Gastrocnemius medialis (tissue), 4 donors: ENCODE measurements at places on chromosomes 12 and 14. TPM values are rescaled to one million over a fixed set of nuclear protein-coding genes. Genes with fewer than 3 reads are reported as not detected.

Gene ENDOU
- total RNA-seq: not detected

DNA sequence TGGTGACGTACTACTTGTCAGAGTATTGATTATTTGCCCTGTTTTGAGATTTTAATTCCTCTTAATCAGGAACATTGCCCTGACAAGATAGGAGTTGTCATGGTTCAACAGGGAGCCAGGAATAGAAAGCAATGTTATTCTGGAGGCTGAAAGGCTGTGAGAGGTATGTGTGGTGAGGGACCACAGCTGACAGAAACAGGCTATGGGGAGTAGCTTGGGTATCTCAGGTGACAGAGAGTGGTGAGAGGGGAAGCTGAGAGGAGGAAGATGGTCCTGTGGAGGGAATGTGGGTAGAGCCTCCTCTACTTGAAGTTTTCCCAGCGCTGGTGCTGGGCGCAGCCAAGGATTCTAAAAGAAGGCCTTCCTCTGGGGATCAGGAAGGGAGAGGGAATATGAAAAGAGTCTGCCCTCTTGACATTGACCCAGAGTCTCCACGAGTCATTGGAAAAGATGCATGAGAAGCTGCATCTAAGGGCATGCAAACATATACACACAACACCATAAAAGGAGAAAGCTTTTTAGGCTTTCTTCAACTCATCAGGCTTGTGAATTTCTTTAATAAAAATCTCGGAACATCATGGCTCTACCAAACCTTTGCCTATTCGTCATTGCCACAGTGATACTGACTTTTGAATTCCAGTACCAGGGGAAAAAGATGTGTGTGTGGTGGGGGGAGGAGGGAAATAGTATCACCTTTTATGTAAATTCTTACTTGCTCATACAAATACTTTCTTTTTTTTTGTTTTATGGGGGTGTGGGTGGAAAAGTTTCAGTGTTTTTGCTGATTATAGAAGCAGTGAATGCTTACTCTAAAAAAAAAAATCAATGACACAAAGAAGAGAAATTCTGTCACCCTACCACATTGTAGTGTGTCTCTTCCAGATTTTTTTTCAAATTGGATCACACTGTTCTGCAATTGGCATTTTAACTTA, 39.9 kb upstream of the DHRS7 start:
- DNase-seq: no peak

Gene IL26
- total RNA-seq: not detected

DNA sequence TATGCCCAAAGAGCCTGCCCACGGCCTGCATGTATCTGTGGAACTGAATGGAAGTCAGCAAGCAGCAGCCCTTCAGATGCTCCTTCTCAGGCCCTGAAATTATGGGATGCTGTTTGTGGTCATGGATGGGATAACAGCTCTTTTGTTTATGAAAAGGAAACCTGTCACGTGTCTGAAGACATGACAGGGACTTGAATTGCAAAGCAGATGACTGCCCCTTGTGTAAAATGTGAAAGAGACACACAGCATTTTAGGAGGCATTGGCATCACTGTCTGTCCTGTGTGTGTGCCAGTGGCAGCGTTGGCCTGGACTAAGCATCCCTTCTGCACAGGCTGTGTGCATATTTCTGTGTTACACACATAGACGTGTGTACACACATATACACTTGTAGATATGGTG, 192.1 kb downstream of the VRK1 start:
- no peak for DNase-seq

DNA sequence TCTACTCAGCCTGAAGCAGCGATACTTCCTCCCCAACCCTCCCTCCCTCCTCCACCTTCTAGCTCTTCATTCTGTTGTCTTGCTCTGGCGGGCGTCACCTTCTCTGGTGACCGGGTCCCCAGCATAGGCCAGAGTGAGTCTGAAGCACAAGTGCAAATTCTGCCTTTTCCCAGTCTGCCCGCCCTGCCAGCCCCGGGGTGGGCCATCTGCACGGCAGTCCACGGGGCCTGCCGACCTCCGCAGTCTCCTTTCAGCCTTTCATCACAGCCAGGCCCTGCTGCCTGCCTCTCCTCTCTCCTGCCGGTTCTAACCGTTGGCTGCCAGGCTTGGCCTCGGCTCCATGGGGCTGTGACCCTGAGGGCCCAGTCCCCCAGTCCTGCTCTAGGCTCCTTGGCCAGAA, 58.7 kb downstream of the TESC start:
- DNase-seq: no peak
